ENCODE measurements at places on chromosomes 7 and 10. TPM values are rescaled to one million over a fixed set of nuclear protein-coding genes. Genes with fewer than 3 reads are reported as not detected.

CYP3A4 gene
- not detected for total RNA-seq

DNA sequence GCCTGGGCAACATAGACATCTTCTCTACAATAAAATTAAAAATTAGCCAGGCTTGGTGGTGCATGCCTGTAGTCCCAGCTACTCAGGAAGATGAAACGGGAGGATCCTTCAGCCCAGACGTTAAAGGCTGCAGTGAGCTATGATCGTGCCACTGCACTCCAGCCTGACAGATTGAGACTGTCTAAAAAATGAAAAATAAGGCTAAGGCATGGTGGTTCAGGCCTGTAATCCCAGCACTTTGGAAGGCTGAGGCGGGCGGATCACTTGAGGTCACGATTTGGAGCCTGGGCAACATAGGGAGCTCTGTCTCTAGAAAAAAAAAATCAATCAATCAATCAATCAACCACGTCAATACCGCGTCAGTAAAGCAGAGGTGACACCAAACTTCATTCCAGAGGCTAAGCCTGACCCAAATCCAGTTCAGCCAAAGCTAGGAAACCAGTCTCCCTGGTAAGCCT, 31.1 kb downstream of the MRPS24 start:
- DNase-seq: no peak

DNA sequence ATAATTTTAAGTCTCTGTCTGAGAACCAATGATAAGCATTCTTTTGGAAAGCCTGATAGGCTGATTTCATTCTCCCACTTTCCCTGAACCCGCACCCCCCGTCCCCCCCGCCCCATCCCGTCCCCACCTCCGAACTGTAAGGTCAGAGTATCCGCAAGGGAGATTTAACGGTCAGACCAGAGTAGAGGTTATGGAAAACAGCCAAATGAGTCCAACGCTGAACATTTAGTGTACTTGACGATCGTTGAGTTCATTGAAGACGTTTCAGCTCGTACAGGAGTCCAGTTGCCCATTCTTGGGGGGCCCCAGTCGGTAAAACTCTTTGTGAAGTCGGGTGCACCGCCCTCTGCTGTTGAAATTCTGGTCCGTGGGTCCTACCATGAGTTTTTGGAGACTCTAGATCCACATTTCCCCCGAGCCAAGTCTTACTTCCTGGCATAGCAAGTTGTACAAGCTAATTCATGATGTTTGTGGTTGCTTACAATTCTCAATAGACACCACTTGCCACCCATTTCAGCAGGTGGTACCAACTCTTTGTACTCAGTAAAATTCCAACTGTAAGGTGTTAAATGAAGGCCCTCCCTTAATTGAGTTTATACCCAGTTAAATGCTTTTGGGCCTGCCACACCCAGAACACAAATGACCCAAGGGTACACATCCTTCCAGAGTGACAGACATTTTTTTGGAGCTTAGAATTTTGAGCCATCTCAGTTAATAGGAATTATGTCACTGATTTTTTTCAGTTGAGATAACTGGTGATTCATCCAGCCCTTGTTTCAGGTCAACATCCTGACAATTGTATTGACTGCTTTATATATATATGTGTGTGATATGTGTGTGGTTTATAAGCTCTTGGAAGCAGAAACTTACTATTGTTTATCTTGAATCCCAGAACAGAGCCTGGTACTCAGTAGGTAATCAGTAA, 1.2 kb downstream of the MARCHF5 start:
- peak; percentile 44 for DNase-seq

GRCh38 chr10:29630205-29631048, 4.3 kb downstream of the SVIL start:
- no peak for DNase-seq

UROS gene
- 36.2 TPM for total RNA-seq

DNA sequence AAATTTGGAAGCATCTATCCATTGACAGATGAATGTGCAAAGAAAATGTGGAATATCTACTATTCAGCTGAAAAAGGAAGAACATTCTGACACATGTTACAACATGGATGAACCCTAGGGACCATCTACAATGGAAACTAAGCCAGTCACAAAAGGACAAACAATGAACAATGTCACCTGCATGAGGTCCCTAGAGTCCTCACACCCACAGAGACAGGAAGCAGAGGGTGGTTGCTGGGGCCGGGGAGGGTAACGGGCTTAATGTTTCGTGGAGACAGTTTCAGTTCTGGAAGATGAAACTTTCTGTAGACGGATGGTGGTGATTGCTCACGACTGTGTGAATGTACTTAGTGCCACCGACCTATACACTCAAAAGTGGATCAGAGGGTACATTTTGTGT, 282.9 kb downstream of the ADARB2 start:
- no peak for DNase-seq

GRCh38 chr10:68955832-68956532, at the start of gene DDX21:
TSS of gene DDX21 (plus strand) at chr10:68956170. CDS start at chr10:68956226, 56 bp downstream.
- DNase-seq: peak; percentile 86

DNA sequence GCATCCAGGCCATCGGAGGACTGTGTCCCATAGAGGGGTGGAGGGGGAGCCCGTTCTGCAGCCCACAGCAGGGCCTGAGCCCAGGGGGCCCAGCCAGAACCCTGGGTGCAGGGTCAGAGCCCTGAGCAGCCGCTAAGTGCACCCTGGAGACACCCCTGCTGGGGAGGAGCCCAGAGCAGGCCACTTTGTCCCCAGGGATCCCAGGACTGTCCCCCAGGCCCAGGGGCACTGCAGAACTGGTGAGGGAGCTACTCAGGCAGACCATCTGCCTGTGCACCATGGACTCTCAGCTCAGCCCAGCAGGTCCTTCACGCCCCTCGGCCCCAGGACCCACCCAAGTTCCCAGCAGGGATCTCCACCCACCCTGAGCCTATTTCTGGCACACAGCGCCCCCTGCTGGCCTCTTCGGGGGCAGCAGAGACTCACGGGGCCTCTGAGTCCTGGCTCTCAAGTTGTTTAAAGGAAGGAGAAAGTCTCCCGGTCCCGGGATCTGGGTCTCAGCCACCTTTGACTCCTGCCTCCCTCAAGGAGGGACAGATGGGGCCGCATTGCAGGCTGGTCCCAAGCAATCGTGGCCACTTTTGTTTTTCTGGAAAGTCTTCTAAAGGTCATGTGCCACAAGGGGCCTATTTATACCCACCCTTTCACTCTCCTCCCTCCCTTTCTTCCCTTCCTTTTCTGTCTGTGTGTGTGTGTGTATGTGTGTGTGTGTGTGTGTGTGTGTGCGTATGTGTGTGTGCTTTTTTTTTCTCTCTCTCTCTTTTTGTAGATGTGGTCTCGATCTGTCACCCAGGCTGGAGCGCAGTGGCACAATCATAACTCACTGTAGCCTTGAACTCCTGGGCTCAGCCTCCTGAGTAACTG, 90.3 kb downstream of the MYL10 start:
- DNase-seq: peak; percentile 34

DNA sequence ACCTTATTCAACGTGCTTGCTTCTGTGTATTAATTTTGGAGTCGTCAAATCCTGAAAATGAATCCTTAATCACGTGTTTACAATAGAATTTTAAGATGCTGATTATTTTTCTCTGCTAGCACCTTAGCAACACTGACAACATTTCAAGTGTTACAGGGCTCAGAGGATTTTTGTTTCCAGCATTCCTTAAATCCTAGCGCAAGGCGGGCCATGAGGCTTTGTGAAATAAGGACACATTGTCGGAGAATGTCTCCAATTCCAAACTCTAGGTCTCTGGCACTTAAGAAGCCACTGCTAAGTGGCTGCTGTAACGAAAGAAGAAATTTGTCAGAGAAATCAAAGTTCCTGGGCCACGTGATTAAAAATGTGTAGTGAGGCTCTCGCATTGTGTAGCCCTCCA, 390.9 kb upstream of the CELF2 start:
- DNase-seq: no peak

DNA sequence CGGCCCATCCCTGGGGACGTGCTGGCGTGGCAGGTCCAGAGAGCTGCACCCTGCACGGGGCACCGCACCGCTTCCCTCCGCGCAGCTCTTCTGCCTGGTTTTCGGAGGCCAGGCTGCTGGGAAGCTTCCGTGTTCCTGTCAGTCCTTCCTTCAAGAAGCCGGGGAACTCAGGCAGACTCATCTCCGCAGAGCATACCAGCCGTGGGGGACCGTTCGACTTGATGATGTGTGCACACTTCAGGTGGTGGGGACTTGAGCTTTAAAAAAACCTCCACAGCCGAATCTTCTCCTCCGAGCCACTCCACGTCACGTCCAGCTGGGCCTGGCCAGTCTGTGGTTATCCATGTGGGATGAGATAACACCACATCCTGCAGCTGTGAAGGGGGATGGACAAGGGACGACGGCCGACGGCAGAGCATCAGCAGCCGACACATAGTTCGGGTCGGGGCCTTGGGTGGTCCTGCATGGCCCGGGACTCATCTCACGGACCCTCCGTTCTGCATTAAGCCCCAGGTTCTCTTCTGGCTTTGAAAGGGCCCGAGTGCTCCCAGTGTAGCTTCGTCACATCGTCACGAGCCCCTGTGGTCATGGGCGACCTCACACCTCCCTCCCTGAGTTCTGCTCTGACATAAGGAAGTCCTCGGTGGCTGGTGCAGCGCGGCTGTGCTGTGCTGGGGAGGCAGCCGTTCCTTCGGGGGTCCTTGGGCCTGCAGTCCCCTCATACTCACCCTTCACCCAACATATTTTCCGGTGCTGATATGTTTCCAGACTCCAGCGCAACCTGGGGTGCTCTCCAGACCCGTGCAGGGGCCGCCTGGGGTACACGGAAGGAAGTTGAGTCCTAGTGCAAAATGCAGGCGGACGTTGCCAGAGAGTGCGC, 4.5 kb upstream of the BHLHA15 start:
- DNase-seq: no peak

- DNase-seq: no peak
Observed at GRCh38 chr7:4072161-4072925, 609.8 kb upstream of the FOXK1 start.

DNA sequence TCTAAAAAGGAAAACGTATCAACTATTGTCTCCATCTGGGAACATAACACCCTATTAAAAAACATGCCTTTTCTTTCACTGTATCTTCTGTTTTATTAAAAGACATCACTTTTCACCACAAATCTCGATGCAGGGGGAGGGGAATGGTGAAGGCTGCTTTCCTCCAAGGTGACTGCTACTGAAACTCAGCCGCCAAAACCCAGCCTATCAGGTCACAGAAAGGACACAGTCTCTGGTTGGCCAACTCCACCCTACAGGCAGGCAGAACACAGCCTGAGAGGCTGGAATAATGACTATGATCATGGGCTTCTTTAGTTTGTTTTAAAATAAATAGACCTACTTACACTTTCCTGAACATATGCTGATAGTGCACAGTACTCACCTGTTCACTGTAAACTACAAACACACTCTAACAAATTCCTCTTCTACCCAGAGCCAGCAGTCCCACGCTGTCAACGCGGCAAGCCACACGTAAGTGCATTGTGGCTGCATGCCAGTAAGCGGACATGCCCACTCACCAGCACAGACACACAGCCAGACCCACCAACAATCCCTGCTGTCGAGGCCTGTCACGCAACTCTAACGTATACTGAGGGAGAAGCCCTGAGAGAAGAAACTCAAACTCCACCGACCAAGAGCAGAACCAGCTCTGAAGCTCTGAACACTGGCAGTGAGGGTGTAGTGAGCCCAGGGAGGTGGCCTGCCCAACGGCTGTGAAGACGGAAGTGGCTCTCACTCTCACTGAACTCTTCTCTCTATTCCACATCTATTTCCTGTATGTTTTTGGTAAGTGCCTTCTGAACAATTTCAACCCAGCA, 41.8 kb downstream of the NCAPG2 start:
- DNase-seq: no peak

- DNase-seq: peak; percentile 69
Observed at GRCh38 chr10:77873536-77874380, 52.8 kb downstream of the DLG5 start.

- no peak for DNase-seq
Observed at GRCh38 chr10:114073395-114074186, 29.9 kb downstream of the ADRB1 start.

SLC16A9 gene
- total RNA-seq: 10.5 TPM

GRCh38 chr10:128078136-128078969, 47.9 kb downstream of the MKI67 start:
- no peak for DNase-seq

- DNase-seq: no peak
Observed at GRCh38 chr7:68699090-68699711, 899.1 kb upstream of the AUTS2 start.

NRBF2 gene
- total RNA-seq: 14.9 TPM

PKD2L1 gene
- not detected for total RNA-seq

DNA sequence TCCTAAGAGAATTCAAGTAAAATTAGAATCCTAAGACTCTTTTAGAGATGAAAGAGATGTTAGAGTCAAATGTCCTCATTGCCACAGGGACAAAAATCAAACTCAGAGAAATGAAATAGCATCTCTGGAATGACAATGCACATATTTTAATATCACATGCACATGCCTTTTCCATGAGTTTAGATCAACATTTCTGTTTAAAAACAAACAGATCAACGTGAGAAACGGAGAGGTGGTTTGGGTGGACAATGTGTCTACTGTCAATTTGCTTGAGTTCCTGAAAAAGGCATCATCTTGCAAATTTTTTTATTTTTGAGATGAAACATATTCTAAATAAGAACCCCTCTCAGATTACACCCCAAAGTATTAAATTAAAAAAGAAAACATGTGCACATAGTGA, 130.0 kb downstream of the CHRM2 start:
- no peak for DNase-seq

HTR5A gene
- not detected for total RNA-seq

DNA sequence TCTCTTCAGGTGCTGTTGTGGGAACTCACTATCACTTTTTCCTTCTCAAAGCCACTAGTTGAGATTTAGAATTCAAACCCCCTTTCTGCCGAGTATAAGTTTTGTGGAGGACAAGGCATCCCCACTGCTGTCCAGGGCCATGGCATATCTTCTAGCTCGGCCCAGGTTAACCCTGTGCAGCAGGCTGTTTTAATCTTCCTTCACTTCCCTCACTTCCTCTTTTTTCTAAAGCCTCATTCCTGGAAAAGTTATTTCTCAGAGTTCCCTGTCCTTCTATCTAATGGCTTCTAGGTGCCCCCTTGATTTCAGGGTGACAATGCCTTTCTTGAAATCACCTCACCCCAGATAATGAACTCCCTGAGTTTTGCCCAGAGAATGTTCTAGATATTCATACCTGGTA, 222.3 kb downstream of the SNX10 start:
- DNase-seq: no peak

DNA sequence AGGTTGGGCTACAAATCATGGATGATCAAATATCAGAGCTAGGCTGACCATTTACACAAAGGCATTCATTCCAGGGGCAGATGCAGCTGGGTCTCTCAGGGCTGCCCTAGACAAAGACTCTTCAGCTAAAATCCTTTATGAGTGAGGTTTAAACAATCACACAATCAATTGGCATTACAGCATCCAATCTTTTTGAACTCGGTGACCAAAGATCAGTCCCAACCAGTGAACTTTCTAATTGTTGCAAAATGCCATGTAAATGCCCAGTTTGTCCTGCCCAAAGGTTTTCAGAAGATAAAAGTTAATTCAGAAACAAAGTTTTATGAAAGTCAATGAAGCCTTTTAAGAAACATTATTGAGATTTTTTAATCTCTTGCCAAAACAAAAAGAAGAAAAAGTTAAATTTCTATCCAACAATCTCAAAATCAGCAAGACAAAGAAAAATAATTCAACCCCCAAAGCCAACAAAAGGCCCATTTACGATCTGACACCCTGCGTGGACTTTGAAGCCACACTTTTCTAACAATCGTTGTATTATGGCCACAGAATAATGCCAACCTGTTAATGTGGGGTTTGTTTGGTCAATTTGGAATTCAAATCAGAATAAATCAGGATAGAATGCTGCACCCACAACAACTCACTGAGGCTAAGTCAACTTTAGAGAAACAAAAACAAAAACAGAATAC, 40.9 kb downstream of the GPR37 start:
- no peak for DNase-seq

TMEM178B gene
- 0.76 TPM for total RNA-seq

Measured in uterus (tissue), 4 donors.